ENCODE measurements at places on chromosomes 3 and 15.
A peak's percentile ranks its signal among the peaks of the same experiment; 100 is the strongest.

- no peak for DNase-seq
Measured at GRCh38 chr15:65740148-65740547, 51.9 kb downstream of the DENND4A start.

DNA sequence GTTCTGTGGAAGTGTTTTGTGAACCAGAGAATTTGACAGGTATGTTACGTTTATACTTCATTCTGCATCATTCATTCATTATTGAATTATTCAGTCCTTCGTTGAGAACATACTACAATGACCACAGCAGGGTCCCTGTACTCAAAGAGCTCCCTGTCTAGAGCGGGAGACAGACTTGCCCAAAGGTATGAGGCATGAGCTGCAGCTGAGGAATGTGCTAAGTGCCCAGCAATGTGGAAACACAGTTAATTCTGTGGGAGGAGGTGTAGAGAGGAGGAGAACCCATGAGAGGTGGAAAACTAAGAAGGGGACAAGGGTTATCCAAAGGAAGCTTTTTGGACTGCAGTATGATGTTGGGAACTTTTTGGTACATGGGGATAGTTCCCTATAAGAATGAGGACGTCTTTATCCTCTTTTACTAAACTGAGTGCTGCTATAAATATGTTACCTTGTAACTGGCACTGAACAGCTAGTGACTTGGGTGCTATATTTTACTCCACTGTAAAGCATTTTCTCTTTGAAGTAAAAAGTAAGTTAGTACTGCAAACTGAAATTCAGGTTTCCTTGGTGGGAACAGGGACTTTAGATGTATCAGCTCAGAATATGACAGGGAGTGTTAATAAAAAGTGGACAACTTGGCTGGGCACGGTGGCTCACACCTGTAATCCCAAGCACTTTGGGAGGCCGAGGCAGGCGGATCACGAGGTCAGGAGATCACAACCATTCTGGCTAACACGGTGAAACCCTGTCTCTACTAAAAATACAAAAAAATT, 5.7 kb downstream of the SMAD3 start:
- DNase-seq = no peak

GRCh38 chr3:44509393-44509921, 32.0 kb upstream of the ZNF445 start:
- no peak for DNase-seq

GRCh38 chr15:31439328-31439727, 112.7 kb downstream of the KLF13 start:
- peak; percentile 51 for DNase-seq

DNA sequence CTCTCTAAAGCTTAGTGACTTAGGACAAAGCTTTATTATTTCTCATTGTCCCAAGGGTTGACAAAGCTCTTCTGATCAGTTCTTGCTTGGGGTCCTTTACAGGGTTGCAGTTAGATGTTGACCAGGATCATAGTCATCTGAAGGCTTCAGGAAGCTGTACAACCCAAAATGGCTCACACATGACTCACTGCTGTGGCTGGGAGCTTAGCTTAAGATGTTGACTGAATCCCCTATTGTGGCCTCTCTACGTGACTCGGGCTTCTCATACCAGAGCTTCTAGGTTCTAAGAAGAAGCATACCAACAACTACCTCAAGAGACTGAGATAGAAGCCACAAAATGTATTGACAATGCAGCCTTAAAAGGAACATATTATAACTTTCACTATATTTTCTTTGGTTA, 569.6 kb upstream of the ROBO2 start:
- DNase-seq = peak; percentile 90

DNA sequence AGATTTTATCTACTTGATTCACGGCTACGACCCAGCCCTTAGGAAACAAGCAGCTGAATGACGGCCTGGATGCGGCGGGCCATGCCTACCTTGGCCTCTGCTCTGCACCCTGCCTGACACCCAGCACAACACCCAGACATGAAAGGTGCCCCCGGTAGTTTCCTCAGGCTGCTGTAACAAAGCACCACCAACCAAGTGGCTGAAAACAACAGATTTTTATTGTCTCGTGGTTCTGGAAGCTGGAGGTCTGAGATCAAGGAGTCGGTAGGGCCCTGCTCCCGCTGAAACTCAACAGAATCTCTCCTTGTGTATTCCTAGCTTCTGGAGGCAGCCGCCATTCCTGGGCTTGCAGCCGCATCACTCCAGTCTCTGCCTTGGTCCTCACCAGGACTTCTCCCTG, 111.7 kb downstream of the ADCY5 start:
- DNase-seq = no peak

DNA sequence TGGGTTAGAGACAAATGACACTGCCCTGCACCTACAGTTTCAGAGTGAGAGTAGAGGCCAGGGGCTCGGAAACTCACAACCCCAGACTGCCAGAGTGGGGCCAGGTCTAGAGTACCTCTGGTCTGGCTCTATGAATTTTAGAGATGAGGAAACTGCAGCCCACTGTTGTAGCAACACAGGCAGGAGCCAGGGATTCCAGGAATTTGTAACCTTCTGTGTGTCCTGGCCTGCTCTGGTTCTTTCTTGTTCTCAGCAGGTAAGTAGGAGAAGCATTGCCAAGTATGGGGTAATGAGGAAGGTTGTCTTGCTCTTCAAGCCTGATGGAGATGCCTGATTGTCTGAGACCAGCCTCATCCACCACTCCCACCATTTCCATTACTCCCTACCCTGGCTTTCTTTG, 221.8 kb downstream of the UACA start:
- DNase-seq = no peak

DNA sequence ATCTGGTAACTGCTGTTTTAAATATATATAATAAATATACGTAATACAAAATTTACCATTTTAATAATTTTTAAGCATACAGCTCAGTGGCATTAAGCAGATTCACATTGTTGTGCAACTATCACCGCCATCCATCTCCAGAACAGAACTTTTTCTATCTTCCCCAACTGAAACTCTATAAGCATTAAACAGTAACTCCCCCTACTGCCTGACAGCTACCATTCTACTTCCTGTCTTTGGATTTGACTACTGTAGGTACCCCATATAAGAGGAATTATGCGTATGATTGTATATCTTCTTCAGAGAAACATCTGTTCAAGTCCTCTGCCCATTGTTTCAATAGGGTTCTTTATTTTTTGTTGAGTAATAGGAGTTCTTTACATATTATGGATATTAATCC, 36.8 kb downstream of the EID1 start:
- DNase-seq = no peak

GRCh38 chr3:177263615-177264368, 66.5 kb upstream of the TBL1XR1 start:
- peak; percentile 27 for DNase-seq

DNA sequence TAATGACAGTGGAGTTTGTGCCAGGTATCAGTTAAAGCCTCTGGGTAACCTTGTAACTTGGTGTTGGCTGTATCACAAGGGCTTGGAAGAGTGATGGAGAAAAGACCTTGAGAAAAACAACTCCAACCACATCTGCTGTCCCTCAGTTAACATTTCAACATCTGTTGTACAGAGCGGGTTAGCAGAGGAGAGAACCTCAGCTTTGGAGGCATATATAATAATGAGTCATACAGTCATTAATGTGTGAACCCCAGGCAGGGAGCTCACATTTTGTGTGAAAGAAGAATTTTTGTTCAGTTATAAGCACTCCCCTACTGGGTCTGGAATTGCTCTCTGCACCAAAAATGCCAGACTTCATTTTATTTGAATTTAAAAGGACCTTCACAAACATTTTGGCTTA, 439.5 kb downstream of the PDCD6IP start:
- peak; percentile 89 for DNase-seq

GRCh38 chr3:140135461-140135860, 200.5 kb downstream of the CLSTN2 start:
- DNase-seq = no peak

GRCh38 chr3:59515966-59516365, 466.1 kb upstream of the CFAP20DC start:
- DNase-seq = no peak

DNA sequence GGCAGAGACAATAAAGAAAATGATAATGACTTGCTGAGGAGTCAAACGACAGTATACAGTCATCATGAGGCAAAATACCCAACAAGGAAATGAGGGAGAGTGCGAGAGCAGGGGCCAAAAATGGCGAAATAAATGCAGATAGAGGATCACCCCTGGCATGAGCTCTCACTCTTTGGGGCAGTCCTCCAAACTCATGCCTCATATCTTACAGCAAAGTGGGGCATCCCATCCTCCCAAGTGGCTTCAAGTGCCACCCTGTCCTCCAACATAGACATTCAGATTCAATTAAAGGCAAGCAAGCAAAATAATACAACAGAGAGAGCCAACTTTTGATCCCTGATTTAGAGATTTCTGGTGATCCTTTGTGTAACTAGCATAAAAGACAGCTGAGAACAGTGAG, 278.4 kb downstream of the GBE1 start:
- DNase-seq = no peak

DNA sequence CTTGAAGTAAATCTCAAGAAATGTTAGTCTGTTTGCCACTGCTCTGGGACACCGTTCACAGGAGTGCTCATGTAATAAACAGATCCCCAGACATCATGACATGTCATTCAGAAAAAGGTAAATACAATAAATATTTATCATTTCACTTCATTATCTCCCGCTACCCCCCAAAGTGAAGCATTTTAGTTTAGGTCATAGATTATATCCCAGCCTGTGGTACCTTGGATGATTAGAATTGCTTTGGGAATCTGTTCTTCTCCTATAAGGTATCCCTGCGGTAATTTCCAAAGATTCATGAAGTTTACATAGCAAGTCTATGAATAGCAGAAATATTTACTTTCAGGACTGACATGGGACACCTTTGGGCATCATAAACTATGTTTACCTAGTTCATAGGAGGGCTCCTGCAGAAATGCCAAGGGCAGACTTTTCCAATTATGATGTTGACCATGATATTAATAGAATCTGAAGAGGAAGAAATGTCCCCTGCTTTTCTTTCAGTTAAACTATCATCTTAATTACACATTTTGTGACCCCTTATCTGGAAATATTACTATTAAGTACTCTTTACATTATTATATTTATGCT, 268.0 kb downstream of the NAALADL2 start:
- no peak for DNase-seq

GRCh38 chr3:117017135-117017894, 307.7 kb downstream of the TUSC7 start:
- no peak for DNase-seq

DNA sequence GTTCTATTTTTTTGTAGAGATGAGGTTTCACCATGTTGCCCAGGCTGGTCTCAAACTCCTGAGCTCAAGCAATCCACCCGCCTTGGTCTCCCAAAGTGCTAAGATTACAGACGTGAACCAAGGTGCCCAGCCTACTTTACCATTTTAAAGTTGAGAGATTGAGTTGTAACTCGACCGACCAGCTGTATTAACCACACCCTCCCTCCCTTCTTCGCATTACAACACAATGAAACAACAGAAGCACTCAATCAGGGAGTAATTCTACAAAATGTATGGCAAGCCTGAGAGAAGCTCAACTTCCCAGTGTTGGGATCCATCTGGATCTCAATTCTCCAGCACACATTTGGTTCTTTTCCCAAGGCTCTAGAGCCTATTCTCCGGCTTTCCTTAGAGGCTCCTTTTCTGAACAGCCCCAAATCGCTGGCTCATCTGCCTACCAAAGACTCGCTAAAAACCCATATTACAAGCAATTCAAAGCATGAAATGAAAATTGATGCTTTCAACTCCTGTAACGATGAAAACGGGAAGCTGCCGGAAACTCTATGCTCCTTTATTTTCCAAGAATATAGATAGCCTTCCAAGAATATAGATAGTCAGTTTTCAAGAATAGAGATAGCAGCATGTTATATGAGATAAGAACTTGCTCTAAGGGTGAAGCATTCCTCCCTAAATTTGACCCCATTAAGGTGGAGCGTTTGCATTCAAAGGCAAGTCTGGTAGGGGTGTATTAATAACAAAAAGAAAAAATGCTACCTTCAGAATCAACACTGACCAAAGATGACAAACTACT, 450.9 kb downstream of the MAGI1 start:
- DNase-seq = no peak

GRCh38 chr3:440826-441225, 244.3 kb downstream of the CHL1 start:
- no peak for DNase-seq

GRCh38 chr3:104428337-104428925, 938.3 kb upstream of the ALCAM start:
- DNase-seq = no peak

DNA sequence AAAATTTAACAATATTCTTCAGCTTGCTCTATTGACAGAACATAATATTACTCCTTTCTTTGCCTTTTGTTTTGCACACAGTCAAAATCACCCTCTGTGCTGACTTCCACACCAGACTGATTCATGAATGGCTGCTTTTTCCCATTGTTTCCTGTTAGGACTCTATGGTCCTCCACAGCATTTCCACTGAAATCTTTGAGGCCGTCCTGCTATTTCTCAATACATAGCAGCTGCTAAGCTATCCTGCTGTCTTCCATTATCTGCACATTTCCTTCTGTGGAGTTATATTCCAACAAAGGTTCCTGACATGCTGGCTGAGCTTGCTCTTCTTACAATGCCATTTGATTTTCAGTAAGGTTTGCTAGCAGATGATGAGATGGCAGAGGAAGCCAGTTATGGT, 153.3 kb downstream of the EPHA3 start:
- no peak for DNase-seq

DNA sequence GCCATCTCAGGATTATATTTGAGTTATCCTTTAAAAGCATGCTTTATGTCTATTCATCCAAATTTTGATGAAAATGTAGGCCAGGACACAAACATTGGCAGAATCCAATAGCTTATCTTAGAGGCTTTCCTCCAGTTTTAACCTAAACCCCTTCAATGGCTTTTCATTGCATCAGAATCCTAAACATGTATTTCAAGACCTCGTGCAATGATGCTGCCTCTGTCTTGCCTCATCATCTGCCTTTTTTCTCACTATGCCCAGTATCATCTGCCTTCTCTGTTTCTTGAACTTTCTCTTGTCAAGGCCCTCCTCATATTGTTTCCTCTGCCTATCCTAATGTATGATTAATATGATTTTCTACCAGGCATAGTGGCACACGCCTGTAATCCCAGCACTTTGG, 76.1 kb upstream of the MAP4 start:
- DNase-seq = no peak

DNA sequence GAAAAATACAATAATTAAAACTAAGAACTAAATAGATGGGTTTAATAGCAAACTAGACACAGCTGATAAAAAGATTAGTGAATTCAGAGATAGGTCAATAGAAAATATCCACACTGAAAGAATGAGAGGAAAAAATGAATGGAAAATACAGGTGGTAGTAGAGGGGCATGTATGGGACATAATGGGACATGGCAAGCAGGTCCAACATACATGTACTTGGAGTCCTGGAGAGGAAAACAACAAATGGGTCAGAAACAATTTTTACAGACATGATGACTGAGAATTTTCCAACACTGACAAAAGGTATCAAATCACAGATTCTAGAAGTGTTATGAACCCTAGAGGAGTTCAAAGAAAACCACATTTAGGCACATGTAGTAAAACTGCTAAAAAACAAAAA, 68.4 kb downstream of the MTHFS start:
- no peak for DNase-seq

DNA sequence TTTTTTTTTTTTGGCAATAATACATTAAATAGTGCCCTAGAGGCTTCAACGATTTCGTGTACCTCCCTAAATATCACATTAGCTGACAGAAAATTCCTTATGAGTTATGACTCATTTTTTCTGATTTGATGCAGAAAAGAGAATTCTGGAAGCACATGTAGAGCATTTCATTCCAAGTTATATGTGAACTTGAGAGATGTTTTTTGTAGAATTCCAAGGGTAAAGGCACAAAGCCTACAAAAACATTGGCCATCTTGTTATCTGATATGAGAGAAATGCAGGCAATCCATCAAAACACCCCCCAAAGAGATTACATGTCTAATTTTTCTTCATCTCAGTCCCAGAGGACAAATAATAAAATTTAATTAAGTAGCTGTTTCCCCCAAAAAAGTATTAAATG, 6.7 kb upstream of the PFN2 start:
- peak; percentile 90 for DNase-seq
